ENCODE measurements at places on chromosomes 5 and 9. TPM values are rescaled to one million over a fixed set of nuclear protein-coding genes. Genes with fewer than 3 reads are reported as not detected.

The CDH6 gene
- 792 TPM for total RNA-seq

The FOXI1 gene
- not detected for total RNA-seq

The TMEM232 gene
- total RNA-seq = 2.7 TPM

The TRIM36 gene
- total RNA-seq = 11.1 TPM

The OTULIN gene
- total RNA-seq = 23.6 TPM

The DOCK2 gene
- 11.6 TPM for total RNA-seq

The DUSP1 gene
- total RNA-seq = 201 TPM

The FOCAD gene
- total RNA-seq = 38.4 TPM

The PCDHB14 gene
- total RNA-seq = 8.8 TPM

The LRRC19 gene
- not detected for total RNA-seq

The CER1 gene
- not detected for total RNA-seq

The RAD23B gene
- total RNA-seq = 126 TPM

The AHRR gene
- total RNA-seq = 54.9 TPM

The LCN9 gene
- total RNA-seq = not detected
